ENCODE measurements at places on chromosomes 6 and 20. TPM values are rescaled to one million over a fixed set of nuclear protein-coding genes. Genes with fewer than 3 reads are reported as not detected.

The FAM209B gene
- total RNA-seq: not detected

The FBXO9 gene
- total RNA-seq: 58.5 TPM

The SH3BGRL2 gene
- 34.1 TPM for total RNA-seq

The MAS1 gene
- not detected for total RNA-seq

The RRP36 gene
- total RNA-seq: 50.9 TPM

The TRAPPC3L gene
- total RNA-seq: 0.42 TPM

The EYS gene
- under 0.01 TPM for total RNA-seq

DNA sequence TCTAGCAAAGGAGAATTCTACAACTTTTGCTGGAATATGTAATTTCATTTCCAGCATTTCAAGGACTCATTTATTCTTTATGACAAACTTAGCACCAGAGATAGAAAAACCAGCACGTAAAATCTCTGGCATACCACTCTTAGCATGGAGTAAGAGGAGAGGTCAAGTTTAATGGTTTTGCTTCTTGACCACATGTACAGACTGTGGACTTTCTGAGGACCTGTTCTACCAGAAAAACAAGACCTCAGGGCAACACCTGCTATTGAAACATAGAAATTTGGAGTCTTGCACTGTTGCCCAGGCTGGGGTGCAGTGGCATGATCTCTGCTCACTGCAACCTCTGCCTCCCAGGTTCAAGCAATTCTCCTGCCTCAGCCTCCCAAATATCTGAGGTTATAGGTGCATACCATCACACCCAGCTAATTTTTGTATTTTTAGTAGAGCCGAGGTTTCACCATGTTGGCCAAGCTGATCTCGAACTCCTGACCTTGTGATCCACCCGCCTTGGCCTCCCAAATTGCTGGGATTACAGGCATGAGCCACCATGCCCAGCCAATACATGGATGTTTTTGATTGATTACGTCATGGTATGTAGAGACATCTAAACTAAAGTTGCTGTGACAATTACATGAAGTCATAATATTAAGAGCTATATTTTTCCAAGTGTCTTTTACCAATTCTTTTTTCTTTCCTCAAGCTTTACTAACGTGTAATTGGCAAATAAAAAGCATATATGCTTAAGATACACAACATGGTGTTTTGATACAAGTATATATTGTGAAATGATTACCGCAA is 36.1 kb downstream of the CRYBG1 start:
- peak; percentile 37 for DNase-seq

GRCh38 chr20:63441136-63442099 is 31.0 kb downstream of the KCNQ2 start:
- DNase-seq: no peak

DNA sequence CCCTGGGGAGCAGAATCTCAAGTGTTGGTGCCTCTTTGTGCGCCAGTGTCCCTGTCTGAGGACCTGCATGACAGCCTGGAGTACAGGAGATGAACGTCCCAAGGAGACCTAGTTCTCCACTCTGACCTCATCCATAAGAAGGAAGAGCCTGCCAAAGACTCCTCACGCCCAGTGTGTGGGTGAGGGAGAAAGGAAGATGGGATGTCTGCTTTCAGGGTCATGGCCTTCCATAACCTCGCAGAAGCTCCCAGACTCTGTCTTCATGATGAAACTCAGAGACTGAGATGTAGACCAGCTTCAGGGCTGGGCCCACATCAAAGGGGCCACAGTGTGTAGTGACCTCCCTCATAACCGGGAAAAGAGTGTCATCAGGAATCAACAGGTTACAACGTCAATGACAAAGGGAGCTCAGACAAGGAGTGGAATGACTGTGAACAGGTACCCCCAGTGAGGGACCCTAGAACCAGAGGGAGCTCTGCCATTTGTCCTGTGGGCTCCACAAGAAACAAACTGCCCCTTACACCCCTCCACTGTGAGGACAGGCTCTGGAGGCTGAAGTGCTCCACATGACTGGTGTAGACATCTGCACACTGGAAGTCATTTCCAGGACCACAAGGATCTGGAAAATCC is 8.1 kb downstream of the HLA-DQB1 start:
- no peak for DNase-seq

DNA sequence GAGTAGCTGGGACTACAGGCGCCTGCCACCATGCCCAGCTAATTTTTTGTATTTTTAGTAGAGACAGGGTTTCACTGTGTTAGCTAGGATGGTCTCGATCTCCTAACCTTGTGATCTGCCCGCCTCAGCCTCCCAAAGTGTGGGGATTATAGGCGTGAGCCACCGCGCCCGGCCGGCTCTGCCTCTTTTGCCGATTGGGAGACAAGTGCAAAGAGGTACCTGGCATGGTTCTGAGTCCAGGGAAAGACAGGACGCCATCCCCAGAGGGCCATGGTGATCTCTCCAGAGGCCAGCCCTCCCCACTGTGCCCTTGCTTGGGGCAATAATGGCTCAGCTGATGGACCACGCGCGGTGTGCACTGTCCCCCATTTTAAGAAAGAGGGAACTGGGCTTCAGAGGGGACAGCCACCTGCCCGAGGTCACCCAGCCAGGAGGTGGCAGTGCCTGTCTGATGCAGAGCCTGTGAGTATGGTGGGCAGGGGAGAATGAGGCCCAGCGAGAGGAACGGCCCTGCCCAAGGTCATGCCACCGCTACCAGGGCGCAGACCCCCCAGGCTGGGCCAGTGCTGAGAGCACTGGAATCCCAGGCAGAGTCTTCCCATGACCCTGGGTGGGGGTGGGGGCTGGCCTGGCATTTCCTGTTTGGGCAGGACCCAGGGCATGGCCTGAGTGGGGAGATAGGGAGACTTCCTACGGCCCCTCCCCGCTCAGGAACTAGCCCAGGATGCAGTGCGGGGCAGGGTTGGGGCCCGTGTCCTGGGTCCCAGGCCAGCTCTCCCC is 61.0 kb downstream of the SNAI1 start:
- DNase-seq: no peak

DNA sequence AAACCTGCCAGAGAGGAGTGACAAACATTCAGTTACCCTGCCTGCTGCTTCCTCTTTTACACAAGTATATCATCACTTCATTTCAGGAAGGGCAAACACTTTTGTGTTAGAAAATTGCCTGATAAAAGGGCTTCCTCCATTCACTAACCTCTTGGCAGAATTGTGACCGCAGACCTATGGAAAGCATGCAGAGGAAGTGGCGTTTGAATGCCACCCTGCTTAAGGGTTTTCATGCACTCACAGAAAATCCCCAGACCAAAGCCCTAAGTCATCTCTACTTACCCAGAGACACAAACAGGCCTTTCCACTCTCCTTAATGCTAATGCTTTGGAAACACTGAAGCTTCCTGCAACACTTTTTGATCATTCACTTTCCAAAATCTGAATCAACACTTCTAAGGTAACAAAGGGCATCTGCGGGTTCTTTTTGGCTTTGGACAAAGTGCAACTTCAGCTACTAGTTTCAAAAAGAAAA is 22.1 kb upstream of the RALGAPA2 start:
- peak; percentile 90 for DNase-seq

DNA sequence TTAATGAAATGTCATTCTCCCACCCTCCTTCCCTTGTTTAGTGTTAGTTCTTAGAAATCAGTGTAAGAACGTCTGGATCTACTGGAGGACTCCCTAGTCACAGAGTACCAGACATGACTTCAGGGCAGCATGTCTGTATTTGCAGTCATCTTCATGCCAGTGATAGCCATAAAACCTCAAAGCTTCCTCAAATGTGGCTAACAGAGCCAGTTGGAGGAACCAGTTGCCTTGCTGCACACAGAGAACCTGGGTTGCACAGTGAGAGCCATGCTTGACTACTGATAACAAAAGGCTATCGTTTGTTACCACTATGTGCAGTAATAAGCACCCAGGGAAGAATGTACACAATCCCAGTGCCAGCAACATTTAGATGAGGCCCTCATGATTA is 20.1 kb downstream of the NT5E start:
- no peak for DNase-seq

GRCh38 chr6:140076105-140076504 is 701.7 kb upstream of the CITED2 start:
- no peak for DNase-seq

DNA sequence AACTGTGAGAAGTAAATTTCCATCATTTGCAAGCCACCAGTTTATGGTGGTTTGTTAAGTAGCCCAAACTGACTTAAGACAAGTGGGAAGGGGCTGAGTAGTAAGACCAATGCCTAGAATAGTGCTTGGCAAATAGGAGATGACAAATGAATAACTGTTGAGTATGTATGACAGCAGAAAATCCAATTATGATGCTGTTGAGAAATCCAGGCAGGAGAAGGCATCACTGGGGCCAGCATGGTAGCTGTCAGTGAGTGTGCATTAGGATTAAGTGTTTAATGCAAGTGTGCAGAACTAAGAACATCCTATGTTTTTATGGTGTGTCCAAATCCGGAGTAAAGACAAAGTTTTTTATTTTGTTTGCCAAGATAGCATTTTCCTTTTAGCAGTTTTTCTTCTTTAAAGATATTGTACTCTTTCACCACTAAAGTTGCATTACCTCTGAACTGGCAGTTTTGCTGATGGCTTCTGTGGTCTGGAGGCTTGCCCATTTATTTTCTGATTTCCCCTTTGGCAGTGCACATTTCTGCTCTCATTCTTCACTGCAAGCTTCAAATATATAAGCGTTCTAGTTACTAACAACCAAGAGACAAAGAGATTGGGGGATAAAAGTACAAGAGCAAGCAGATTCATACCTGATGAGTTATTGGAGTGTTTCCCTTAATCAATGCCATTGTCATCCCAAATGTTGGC is 289.7 kb downstream of the KCNQ5 start:
- no peak for DNase-seq

- DNase-seq: no peak
Observed at GRCh38 chr6:134446218-134446848, 128.4 kb upstream of the SGK1 start.

- DNase-seq: no peak
Observed at GRCh38 chr20:62722627-62723026, 14.0 kb downstream of the NTSR1 start.

DNA sequence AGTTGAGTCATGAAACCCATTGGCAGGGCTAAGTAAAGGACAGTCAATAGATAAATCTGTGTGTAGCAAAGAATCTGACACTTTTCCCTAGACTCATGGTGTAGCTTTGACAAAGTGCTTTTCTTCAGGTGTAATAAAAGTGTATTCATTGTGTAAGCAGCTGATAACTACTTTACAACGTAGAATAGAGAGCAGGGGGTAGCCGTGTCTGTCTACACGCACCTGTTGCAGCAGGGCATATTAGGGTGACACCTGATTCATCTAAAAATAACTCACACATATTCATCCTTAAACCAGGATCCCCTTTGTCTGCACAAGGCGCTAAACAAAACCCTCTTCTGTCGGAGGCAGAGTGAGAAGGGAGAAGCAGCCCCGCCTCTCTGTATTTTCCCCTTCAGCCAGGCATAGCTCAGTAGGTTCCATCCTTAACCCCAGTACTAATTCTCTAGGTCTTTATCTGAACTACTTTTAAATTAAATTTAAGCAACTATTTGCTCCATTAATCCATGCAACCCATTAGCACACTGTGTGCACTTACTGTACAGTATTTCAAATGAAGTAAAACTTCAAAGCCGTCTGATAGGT is 306.7 kb upstream of the SASH1 start:
- DNase-seq: no peak

- DNase-seq: no peak
Observed at GRCh38 chr20:47125508-47125757, 230.8 kb downstream of the EYA2 start.

DNA sequence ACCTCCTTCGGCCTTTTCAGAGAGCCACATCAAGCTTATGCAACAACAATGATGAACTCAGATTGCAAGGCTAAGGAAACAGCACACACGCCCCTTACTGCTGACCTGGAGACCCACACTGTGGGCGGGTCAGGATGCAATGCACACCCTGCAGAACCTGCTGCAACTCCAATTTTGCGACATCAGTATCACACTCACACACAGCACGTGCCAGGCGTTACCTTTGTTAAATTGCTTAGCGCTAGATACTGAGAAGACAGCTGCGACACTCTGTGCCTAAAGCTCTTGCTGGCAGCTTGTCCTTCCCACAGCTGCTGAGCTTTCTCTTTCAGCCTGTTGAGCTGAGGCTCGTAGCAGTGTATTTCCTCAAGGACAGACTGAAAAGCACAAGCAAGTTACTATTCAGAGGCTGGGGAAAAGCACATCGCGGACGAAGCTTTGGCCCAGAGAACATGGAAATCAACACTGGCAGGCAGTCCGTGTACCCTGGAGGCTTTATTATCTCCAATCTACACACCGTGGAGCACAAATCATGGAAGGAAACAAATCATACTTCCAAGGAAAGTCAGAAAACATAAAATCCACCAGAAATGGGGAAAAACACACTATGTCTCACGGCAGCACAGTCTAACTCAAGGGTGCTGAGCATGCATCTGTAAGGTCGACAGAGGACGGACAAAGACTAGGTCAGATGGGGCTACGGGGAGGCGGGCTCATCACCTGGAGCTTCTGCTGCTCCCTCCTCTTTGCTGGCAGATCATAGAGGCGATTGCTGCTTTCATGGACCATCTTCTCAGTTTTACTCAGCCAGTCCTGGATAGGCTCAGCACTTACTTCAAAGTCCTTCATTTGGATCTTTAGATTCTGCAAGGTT is 268.2 kb downstream of the SYNE1 start:
- DNase-seq: no peak

GRCh38 chr20:62305149-62305764 is 2.5 kb downstream of the ADRM1 start:
- no peak for DNase-seq

Measured in esophagus muscularis mucosa (tissue), 4 donors.